ENCODE measurements at places on chromosomes 13 and 19.

- H3K27ac ChIP-seq, result no peak overlapping the region
- H3K36me3 ChIP-seq, result no peaks in the 10 kb centered on the region
- peaks cover 20% of the 10 kb centered on the region for H3K27me3 ChIP-seq
- no peak for DNase-seq
- H3K4me3 ChIP-seq, result no peak overlapping the region
These were observed 43.4 kb upstream of the MAP3K10 start for GRCh38 chr19:40147693-40148347.

- no peak overlapping the region for H3K4me3 ChIP-seq
- H3K4me1 ChIP-seq, result no peaks in the 10 kb centered on the region
- peaks cover 68% of the 10 kb centered on the region for H3K36me3 ChIP-seq
- no peak overlapping the region for H3K27ac ChIP-seq
- H3K27me3 ChIP-seq, result no peaks in the 10 kb centered on the region
These were observed 17.4 kb downstream of the ZNF677 start for GRCh38 chr19:53237114-53237777.

DNA sequence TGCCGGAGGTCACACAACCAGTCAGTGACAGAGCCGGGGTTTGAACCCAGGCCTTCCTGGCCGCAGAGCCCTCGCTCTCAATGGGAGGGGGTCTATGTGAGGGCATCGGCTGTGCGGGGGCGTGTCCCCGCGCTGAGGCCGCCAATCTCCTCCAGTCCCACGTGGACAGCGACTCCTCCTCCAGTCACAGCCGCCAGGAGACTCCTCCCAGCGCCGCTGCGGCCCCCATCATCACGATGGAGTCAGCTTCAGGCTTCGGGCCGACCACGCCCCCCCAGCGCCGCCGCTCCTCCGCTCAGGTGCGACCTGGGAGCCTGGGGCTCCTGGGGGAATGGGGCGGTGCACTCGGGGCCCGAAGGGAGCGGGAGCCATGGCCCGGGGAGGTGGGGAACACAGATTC, 6.0 kb downstream of the SPRED3 start:
- H3K4me1 ChIP-seq, result peaks cover 30% of the 10 kb centered on the region
- peak; percentile 10 for DNase-seq
- H3K4me3 ChIP-seq, result peak overlapping the region; percentile 62
- peaks cover 24% of the 10 kb centered on the region for H3K36me3 ChIP-seq

- peak within 1 kb of the TSS; percentile 78 for H3K27ac ChIP-seq
- peak within 1 kb of the TSS; percentile 94 for H3K4me3 ChIP-seq
- DNase-seq, result peak; percentile 84
- H3K4me1 ChIP-seq, result peaks cover 17% of the 10 kb centered on the region
- H3K27me3 ChIP-seq, result no peaks in the 10 kb centered on the region
These were observed at the start of gene HOMER3 for GRCh38 chr19:18940769-18941627. HOMER3 (minus strand) TSS chr19:18941217; CDS start chr19:18938982, 2,235 bp downstream.

DNA sequence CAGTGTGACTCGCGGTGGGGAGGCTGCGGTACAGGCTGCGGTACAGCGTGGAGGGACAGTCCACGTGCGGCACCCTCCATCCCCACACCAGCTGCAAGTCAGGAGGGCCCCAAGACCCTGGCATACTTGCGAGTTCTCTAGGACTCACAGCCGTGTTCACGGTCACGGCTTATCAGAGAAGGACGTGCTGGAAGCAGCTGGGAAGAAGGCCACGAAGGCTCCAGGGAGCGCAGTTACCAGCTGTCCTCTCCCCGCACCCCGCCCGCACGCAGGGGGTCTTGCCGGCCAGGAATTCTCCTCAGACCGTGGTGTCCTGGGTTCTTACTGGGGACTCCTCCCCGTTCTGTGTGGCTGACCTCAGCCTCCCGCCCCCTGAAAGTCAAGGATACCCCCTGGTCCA, 6.2 kb downstream of the ZNF444 start:
- no peak overlapping the region for H3K4me3 ChIP-seq
- no peak for DNase-seq
- no peaks in the 10 kb centered on the region for H3K27me3 ChIP-seq
- H3K4me1 ChIP-seq, result peaks cover 16% of the 10 kb centered on the region
- peaks cover 14% of the 10 kb centered on the region for H3K36me3 ChIP-seq

- peaks cover 8% of the 10 kb centered on the region for H3K4me1 ChIP-seq
- H3K27ac ChIP-seq, result no peak overlapping the region
- DNase-seq, result no peak
These were observed 42.7 kb downstream of the ADPRHL1 start for GRCh38 chr13:113410472-113411201.

- no peak overlapping the region for H3K27ac ChIP-seq
- H3K27me3 ChIP-seq, result peaks cover 3% of the 10 kb centered on the region
- H3K4me1 ChIP-seq, result peaks cover 7% of the 10 kb centered on the region
- H3K4me3 ChIP-seq, result no peak overlapping the region
These were observed 30.2 kb upstream of the ZNF331 start for GRCh38 chr19:53507523-53508442.

DNA sequence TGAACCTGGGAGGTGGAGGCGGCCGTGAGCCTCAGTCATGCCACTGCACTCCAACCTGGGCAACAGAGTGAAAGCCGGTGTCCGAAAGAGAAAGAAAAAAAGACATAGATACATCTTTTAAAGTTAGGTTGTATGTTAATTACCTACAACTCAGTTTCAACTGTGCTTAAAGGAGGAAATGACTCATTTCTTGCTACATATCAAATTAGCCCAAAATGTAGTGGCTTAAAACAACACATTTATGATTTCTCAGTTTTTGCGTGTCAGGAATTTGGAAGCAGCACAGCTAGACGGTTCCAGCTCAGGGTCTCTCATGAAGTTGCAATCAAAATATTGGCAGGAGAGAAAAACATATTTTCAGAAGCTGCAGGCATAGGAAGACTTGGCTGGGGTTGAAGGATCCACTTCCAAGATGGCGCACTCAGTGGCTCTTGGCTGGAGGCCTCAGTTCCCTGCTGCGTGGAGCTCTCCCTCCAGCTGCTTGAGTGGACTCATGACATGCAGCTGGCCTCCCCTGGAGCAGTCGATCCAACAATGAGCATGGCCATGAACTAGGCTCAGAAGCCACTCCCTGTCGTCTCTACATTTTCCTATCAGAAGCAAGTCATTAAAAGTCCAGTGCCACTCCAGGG, 7.1 kb downstream of the LDLR start:
- H3K36me3 ChIP-seq, result peaks cover 28% of the 10 kb centered on the region
- H3K27ac ChIP-seq, result peak overlapping the region; percentile 52
- DNase-seq, result no peak
- peaks cover 34% of the 10 kb centered on the region for H3K4me1 ChIP-seq
- H3K4me3 ChIP-seq, result peak overlapping the region; percentile 59

DNA sequence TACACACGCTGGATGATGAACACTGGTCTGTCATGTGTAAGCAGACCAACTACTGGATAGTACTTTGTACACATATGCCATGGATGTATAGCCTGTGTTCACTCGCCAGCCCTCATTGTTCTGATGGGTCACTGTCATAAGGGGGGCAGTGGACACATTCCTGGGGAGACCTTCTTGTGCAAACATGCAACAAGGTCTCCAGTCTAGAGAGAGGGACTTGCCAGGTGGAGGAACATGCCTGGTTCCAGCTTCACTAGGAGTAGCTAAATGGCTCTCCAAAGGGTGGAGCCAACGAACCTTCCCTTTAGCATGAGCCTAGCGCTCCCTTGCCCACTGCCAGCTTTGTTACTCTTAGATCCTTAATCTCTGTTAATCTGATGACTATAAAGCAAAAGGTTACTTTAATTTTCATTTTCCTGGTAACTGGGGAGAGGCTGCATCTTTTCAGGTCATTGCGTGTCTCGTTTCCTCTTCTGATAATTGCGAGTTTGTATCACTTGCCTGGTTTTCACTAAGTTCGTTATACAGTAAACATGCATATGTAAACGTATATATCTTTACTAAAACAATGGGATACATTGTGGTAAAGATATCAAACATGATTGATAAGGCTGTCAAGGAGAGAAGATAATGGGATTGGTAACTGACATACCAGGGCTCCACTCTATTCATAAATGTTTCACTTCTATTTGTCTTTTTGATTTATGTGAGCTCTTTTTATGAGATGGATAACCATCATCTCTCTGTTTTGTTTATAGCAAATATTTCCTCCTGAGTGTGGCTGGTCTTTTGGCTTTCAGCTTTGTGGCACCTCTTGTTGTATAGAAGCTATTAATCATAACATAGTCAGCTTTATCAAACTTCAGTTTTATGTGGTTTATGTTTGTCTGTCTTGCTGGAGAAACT, 235.2 kb upstream of the SGCG start:
- no peak for DNase-seq
- H3K36me3 ChIP-seq, result peaks cover 5% of the 10 kb centered on the region
- H3K27ac ChIP-seq, result no peak overlapping the region
- no peak overlapping the region for H3K4me3 ChIP-seq
- H3K27me3 ChIP-seq, result no peaks in the 10 kb centered on the region

- peaks cover 6% of the 10 kb centered on the region for H3K36me3 ChIP-seq
- no peaks in the 10 kb centered on the region for H3K27me3 ChIP-seq
- no peak overlapping the region for H3K4me3 ChIP-seq
- H3K27ac ChIP-seq, result no peak overlapping the region
- H3K4me1 ChIP-seq, result peaks cover 3% of the 10 kb centered on the region
These were observed 18.5 kb upstream of the STARD13 start for GRCh38 chr13:33303855-33304597.

Measured in neural crest cell (in vitro differentiated cells).